ENCODE measurements at places on chromosomes 3 and 15.

DNA sequence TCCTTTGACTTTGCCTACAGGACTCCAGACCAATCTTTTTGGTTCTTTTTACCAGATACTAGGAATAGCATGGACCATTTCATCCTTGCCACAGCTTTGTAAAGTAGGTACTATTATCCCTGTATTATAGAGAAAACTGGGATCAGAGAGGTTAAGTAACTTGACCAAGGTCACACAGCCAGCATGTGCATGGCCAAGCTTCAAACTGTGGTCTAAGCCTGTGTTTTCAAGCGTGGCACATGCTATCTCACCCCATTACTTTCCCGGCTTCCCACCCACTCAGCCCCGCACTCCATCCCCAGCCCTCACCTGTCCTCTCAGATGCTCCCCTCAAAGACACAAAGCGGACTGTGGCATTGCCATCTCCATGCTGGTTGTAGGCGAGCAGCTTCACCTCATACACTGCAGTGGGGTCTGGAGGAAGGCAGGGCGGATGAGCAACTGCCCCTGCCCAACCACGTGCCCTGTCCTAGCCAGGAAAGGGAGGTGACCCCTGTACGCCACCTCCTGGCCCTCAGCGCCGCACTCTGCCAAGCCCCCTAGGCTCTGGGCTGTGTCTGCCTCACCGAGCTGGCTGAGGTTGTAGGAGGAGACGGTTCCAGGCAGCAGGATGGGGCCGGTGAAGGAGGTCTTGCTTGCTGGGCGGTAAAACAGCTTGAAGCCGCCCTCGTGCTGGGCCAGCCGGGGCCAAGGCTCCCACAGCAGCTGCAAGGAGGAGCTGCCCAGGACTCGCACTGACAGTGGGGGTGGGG lies 25.7 kb downstream of the RNU5B-1 start:
- no peak for DNase-seq

GRCh38 chr15:34853001-34853758 lies 57.8 kb upstream of the ACTC1 start:
- no peak for DNase-seq

DNA sequence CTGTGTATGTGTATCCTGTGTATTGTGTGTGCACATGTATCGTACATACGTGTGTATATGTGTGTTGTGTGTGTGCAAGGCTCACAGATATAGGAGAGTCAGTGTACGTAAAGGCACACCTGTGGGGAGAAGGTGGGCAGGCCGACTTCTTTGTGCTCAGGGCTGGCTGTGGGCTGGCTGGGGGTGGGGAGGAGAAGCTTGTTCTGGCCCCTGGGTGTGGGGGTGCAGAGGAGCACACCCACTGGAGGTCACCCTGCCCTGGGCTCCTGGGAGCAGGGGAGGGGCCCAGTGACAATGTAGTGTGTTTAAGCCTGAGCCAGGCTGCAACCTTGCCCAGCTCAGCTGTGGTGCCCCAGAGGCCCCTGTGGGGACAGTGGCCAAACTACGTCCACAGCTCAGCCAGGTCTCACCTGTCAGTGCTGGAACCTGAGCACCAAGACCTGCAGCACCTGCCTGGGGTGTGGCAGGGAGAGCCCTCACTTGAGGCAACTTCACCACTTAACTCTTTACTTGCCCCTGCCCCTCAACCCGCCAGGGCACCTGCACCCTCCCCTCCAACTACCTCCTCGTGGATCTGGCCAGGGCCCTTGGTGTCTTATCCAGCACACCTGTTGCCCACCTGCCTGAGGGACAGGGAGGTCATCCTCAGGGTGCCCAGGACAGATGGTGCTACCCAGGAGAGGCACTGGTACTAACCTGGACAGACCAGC lies 2.6 kb upstream of the HHATL start:
- DNase-seq, result no peak

GRCh38 chr3:119497820-119498185 lies 544 bp upstream of the TIMMDC1 start:
- DNase-seq, result peak; percentile 11

GRCh38 chr15:73196113-73196512 lies 143.8 kb downstream of the NEO1 start:
- no peak for DNase-seq

DNA sequence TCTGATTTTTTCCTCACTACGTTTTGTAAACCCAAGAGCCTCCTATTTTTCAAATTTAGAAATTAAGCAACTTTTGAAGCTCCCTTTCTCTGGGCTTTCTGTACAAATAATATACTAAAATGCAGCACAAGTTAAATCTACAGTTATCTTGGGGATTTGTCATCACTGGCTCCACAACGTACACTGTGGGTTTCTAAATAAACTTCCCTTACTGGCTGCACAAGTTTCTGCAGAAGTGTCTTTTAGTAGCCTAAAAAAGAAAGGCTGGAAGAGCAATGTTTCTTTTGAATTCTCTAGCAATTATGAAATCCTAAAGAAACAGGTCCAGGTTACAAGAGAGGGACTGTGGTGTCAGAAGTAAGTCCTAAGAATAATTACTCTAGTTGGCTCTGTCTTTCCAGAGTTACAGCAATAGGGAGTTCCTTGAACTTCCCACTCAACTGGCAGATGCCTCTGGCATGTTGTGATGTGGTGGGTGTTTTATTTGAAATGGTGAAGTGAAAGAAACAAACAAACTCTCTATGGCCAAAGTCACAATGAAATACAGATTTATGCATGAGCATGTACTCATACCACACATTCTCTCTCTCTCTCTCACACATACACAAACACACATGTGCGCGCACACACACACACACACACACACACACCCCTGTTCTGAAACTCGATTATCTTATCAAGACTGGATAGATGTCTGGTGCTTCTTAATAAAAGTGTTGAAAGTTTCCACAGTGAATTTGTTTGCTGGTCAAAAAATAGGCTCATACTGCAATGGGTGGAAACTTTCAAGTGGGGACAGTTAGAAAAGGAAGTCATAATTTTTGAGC lies 198.2 kb downstream of the SSR3 start:
- peak; percentile 58 for DNase-seq

- peak; percentile 21 for DNase-seq
Observed at GRCh38 chr15:52183562-52184173, 7.5 kb downstream of the GNB5 start.

GRCh38 chr3:12643724-12644123 lies 20.2 kb downstream of the RAF1 start:
- no peak for DNase-seq

- no peak for DNase-seq
Observed at GRCh38 chr3:152760024-152760563, 74.8 kb upstream of the P2RY1 start.

- peak; percentile 41 for DNase-seq
Observed at GRCh38 chr15:38707802-38708671, 143.4 kb upstream of the RASGRP1 start.

DNA sequence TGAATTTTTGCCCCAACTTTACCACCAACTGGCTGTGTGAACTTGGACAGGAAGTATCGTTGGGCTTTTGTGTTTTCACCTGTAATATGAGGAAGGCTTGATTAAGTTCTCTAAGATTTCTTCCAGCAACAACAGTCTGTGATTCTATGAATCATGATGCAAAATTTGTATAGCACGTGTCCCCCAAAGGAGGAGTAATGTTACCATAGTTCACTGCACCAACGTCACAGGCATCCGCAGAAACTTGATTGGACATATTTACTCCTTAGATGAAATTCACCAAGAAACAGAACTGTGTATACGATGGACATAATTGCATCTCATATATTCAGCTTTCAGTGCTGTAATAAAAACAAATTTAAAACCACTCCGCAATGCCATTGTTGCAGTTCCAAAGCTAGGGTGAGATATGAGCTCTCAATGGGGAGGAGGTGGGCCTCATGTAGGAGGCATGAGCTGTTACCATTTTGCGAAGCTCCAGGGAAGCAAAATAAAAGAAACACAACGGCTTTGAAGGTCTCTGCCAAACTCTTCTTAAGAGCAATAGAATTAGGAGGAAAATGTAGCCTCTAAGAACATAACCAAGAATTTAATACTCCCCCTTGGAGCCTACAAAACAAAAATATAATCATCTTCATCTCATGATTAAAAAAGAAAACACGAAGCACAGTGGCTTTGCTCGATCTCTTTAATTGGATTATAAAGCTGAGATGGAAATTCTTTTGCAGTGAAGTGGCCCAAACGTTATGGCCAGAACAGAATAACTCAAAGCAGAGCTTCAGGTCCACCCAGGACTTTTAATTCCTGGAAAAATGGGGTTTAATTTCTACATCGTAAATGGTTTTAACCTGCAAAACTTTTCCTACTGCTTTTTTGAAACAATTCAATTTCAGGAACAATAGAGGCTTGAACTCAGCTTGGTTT lies 80.7 kb downstream of the CHST2 start:
- no peak for DNase-seq

DNA sequence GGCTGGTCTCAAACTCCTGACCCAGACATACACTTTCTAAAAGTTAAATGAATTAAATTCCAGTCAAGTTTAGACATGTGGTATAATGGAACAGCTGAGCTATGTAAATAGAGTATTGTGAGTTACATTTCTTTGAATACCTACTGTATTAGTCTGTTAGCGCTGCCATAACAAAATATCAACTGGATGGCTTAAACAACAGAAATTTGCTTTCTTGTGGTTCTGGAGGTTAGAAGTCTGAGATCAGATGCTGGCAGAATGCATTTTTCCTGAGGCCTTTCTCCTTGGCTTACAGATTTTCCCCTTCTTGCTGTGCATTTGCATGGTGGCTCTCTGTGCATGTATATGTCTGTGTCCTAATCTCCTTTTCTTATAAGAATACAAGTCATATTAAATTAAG lies 101.5 kb upstream of the TGFBR2 start:
- DNase-seq, result no peak

DNA sequence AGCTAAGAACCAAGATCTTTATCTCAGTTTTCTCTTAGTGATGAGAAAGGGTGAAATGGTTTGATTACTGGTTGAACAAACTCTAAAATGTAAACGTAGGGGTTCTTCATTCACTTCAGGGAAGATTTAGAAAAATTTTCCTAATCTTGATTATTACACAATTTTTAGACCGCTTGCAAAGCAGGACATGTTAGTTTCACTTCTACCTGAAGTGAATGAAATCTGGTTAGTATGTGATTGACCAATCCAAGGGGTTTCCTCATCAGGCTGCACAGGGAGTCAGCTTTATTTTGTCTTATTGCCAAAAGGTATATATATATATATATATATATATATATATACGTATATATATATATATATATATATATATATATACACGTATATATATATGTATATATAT lies 740.4 kb downstream of the TUSC7 start:
- no peak for DNase-seq

- no peak for DNase-seq
Observed at GRCh38 chr3:45168451-45168850, 22.3 kb upstream of the CDCP1 start.

GRCh38 chr3:103873021-103873420 lies 1438.2 kb downstream of the ZPLD1 start:
- DNase-seq, result no peak

DNA sequence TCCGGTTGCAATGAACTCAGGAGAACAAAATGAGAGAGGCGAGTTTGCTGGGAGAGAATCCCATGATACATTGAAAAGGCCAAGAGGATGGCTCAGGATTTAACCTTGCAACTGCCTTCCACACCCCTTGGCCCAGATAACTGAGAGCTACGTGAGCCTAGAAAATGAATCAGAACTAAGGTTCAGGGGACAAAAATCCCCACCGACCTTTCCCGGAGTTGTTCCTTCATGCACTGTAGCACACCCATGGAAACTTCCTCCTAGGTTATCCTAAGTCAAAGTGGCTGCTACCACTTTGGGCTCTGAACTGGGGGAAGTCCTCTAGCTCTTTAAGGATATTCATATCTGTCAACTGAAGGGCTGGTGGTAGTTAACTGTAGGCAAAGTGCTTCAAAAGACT lies 58.3 kb upstream of the SLC4A7 start:
- peak; percentile 43 for DNase-seq

DNA sequence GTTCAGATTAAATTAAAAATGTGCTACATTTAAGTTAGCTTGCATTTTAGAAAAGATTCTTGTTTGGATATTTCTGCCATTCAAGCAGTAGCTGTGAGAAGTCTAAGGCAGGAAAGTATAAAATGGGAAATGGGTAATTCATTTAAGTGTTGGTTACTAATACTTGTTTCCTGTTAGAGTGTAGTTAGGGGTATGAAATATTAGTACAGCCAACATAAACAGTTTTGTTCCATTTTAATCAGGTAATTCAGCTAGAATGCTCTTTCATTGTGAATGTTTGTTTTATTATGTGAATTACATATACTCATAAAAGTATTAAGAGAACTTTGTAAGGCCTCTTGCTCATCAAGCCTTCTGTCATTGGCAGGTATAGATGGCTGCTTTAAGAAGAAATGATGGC lies 19.9 kb downstream of the TATDN2 start:
- DNase-seq, result no peak

DNA sequence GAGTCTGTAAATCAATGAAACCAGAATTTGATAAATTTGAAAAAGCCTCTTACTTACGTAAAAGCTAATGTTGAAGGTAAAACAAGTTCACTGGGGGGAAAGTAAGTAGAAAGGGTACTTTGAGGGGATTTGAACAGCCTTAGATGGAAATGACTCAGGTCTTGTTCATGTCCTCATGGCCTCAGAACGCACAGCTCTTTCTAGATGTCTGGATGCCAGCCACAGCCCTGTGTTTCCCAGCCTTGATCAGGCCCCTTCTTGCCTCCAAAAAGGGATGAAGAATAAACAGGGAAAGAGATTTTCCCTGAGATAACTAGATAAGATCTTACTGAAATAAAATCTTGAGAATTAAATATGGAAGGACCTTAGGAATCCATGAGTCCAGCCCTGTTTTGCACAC lies 237.1 kb upstream of the GOLGA6L4 start:
- no peak for DNase-seq

GRCh38 chr3:129360171-129360611 lies 68.2 kb downstream of the EFCAB12 start:
- DNase-seq, result no peak

GRCh38 chr15:89317186-89317720 lies 17.4 kb downstream of the POLG start:
- no peak for DNase-seq

- no peak for DNase-seq
Observed at GRCh38 chr15:39587096-39587721, 6.3 kb downstream of the THBS1 start.

- no peak for DNase-seq
Observed at GRCh38 chr15:39286706-39287105, 294.2 kb upstream of the THBS1 start.

- no peak for DNase-seq
Observed at GRCh38 chr3:164723396-164723795, 354.9 kb downstream of the SI start.

DNA sequence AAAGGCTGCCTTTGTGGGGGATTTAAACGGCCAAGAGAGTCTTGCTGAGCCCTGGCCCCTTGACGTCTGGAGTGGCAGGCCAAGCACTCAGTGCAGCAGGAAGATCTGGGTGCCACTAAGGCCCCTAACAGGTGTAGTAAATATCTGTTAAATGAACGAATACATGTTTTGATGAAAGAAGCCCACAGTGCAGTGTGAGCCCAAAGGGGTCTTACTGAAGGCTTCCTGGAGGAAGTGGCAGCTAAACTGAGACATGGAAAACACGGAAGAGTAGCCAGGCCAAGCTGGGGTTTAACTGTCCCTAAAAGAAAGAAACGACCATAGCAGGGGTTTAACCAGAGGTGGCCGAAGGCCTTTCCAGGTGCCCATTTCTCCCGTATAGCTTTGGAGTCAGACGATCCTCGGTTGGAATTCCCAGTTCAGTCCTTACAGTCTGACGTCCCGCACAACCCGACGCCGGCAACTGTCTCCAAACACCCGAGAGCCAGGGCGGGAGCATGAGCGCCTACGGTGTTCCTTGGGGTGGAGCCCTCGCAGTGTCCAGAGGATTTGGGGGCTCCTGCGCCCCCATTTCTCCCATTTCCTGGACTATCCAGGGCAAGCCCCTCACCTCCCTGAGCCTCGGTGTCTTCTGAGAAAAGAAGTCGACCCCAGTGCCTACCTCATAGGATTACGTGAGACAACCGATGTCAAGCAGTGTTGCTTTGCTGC lies 910 bp upstream of the ABHD6 start:
- no peak for DNase-seq
